A549 (cell line): ENCODE measurements at places on chromosomes 5 and 9. TPM values are rescaled to one million over a fixed set of nuclear protein-coding genes. Genes with fewer than 3 reads are reported as not detected.

LCN10 gene
- polyA plus RNA-seq = not detected in 3 replicates

GABRP gene
- not detected in 3 replicates for polyA plus RNA-seq

- DNase-seq = no peak
These were observed 61.0 kb downstream of the C5 start for GRCh38 chr9:120989065-120989464.

DNA sequence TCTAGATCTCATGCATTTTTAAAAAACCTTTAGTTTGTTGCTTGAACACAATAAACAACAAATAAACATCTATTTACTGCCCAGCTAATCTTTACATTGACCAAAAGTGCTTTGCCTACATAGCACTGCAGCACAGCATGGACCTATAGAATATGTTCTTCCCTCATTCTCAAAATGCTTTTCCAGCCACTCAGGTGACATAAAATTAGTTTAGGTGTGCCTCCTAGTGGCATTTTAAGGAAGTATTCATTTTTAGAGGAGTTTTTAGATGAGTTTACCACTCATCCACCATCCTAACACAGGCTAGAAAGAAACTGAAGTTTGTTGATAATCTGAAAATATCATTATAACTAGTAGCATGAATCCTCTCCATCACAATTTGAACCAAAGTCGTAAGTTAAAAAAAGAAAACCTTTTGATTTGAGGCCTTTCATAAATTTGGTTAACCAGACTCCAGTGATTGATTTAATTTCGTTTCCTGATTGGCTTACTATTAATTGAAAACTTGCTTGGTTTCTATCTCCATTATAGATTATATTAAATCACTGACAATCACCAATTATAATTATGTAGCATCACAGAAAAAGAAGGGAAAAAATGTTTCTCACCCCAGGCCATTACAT, 12.6 kb downstream of the PLGRKT start:
- DNase-seq = peak; percentile 41

DNA sequence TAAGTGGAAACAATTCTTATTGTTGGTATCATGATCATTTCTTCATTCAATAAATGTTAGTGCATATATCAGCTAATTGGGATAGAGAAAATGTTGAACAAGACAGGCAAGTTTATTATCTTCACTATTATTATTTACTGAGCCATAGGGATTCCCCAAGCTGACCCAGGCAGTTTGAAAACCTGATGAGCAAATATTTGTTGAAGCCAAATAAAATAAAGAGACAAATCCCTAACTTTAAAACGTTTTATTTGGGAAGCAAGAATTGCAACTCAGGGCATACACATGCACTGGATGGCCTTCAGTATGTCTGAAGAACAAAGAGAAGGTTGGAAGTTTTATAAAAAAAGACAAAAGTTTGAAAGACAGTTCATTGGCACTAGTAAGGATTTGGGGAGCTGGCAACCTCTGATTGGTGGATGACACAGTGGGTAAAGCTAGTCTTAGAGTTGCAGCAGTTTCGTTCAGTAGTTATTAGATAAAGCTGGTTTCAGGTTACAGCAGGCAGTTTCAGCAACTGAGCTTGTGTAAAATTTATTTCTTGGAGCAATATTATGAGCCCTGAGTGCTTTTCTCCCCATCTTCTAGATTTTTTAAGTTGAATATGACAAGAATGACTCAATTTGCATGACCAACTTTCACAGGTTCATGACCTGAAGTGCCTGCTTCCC, 44.7 kb upstream of the PRLR start:
- no peak for DNase-seq

DNA sequence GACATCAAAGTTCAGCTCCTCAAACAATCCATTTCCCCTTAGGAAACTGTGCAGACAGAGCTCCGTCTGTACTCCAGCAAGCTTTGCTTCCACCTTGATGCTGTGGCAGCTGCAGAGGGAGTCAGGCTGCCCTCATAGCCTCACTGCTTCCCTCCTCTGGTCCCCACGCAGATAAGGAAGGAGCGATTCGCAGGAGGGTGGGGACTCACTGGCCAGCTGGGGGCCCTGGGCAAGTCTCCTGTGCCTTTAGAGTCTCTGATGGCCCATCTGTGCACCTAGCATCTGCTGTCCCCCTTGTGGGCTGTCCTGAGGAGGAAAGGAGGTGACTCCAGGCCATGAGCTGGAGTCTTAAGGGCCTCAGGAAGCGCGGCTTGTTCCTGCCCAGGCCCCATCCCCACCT, 121.5 kb downstream of the ENTREP1 start:
- DNase-seq = no peak

DNA sequence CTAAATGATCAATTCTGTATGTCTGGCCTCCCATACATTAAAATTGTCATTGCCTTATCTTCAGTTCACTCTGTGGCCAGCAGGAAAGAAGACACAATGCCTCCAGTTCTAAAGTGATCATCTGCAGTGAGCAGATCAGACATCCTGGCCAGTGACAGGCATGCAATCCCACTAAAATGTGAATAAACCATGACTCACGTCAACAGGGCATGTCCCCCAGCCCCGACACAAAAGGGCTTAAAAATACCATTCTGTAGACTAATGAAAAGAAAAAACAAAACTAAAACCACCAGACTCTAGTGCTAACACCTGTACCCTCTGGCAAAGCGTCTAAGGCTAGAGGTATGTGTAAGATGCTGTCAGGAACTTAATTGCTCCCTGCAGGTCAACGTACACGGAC, 38.5 kb downstream of the DDX31 start:
- DNase-seq = no peak

- peak; percentile 80 for DNase-seq
These were observed 3.9 kb downstream of the TBC1D2 start for GRCh38 chr9:98251551-98251950.

GRCh38 chr9:11269036-11269435, 656.2 kb upstream of the PTPRD start:
- no peak for DNase-seq

- DNase-seq = no peak
These were observed 1237.8 kb upstream of the ACO1 start for GRCh38 chr9:31146485-31147166.
